ENCODE measurements at places on chromosomes 3 and 15. TPM values are rescaled to one million over a fixed set of nuclear protein-coding genes. Genes with fewer than 3 reads are reported as not detected.

CHRM5 gene
- not detected for polyA plus RNA-seq

BUB1B gene
- polyA plus RNA-seq: 5.8 TPM

ACTRT3 gene
- polyA plus RNA-seq: 0.31 TPM

RARRES1 gene
- polyA plus RNA-seq: 0.96 TPM

CAND2 gene
- 1.2 TPM for polyA plus RNA-seq

PRR23C gene
- not detected for polyA plus RNA-seq

SLC28A1 gene
- 0.02 TPM for polyA plus RNA-seq

KNG1 gene
- not detected for polyA plus RNA-seq

CRYGS gene
- polyA plus RNA-seq: 5.0 TPM

MOBP gene
- not detected for polyA plus RNA-seq

THPO gene
- 0.12 TPM for polyA plus RNA-seq

HIGD2B gene
- polyA plus RNA-seq: not detected

KNL1 gene
- 2.6 TPM for polyA plus RNA-seq

NR2E3 gene
- polyA plus RNA-seq: 0.25 TPM

DYNLT2B gene
- polyA plus RNA-seq: 13.9 TPM

PRC1 gene
- polyA plus RNA-seq: 44.1 TPM

LEO1 gene
- 19.6 TPM for polyA plus RNA-seq

TMEM266 gene
- 0.06 TPM for polyA plus RNA-seq

STRIT1 gene
- 0.14 TPM for polyA plus RNA-seq

SHC4 gene
- polyA plus RNA-seq: 0.12 TPM

CCPG1 gene
- polyA plus RNA-seq: 5.0 TPM

LRRC2 gene
- 0.13 TPM for polyA plus RNA-seq

TEX55 gene
- polyA plus RNA-seq: not detected

ZNF619 gene
- polyA plus RNA-seq: 1.1 TPM
